ENCODE measurements at places on chromosomes 2 and 18. TPM values are rescaled to one million over a fixed set of nuclear protein-coding genes. Genes with fewer than 3 reads are reported as not detected.

DNA sequence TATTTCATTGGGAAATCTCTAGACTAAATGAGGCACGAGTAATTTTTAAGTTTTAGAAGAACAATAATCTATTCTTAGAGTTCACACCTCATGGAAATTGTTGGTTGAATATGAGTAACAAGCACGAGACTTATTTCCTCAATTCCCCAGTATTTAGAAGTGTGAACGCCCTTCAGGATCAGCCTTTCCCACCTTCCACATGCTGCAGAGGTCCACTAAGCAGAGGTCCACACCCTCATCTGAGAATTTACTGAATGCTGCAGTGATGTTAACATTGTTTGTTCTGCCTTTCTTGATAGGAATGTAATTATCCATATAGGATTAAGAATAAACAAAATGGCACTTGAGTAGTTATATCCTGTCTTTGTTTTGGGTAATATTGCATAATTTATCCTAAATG is 41.8 kb downstream of the LTBP1 start:
- no peak for DNase-seq

GRCh38 chr2:72032481-72033041 is 115.1 kb downstream of the CYP26B1 start:
- no peak for DNase-seq

DNA sequence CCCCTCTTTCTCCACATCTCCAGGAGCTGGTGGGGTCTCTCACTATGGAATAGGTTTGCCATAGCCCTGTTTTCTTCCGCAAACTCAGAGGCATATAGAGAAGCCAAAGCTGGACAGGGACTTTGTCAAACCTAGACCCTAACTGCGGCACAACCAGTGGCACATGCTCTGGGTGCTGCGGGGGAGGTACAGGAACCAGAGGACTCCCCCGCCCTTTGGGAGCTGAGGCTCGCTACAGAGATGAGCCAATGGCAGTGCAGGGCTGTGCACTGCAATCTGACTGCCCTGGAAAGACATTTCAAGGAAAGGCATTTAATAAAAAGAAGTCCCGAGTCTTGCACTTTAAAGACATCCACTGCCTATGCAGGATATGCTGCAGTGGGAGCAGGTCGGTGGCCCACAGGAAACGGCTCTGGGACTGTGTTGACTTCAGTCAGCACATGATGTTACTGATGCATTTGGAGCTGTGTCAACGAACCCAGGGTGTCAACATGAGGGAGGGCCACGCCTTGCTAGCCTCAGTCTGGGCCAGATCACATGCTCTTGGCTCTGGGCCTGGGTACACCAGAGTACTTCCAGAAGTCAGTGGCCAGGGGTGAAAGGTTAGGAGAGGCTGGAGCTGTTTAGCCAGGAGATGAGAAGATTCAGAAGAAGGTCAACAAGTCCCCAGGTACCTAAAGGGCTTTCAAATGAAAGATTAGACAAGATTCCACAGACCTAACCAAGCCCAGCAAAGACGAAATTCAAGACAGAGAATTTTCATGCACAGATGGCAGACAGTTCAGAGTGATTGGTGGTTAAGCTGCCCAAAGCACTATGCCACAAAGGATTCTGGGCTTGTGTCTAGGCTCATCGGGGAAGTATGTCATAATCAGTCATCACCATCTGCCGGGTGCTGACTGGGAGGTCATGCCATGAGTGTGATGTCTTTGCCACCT is 8.2 kb downstream of the SLC35F6 start:
- peak; percentile 50 for DNase-seq

DNA sequence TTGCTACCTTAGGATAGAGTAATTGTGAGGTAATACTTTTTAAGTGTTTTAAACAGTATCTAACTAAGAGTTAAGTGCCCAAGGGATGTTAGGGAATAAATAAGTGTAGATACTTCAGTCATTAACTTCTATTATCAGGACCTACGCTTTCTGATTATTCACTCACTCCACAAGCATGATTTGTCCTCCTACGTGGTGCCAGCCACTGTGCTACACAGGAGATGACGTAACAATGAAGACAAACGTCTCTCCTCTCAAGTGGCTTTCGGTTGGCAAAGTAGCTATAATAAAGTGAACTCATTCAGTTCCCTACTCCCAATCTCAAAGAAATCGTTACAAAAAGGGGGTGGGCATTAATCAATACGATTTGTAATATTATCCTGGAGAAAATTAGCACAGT is 100.9 kb upstream of the SETBP1 start:
- DNase-seq: no peak

DNA sequence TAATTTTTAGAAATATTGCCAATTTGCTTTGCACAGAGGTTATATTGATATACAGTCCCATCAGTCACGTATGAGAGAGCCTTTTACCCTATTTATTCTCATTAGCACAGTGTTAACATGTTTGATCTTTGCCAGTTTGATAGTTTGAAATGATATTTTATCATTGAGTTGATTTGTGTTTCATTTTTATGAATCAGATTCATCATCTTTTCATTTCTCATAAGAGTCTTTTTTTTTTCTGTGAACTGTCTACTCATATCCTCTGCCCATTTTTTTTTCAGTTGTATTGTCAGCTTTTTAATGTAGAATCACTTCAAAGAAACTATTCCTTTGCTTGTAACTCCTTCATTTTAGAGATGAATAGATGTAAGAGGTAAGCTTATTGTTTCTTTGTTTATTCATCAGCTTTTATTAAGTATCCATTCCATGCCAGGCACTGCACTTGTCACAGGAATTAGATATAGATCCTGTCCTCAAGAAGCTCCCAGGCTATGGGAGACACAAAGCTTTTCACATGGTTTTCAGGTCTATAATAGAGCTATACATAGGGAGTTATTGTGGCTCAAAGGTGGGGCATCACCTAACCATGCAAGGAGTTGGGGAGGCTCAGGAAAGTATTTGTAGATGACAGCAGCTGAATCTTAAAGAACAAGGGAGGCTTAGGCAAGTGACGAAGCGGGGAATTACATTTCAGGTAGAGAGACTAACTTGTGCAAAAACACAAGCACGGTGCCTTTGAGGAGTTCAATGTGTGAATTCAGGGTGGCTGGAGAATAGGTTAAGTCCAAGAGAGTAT is 42.1 kb downstream of the CD28 start:
- DNase-seq: no peak

DNA sequence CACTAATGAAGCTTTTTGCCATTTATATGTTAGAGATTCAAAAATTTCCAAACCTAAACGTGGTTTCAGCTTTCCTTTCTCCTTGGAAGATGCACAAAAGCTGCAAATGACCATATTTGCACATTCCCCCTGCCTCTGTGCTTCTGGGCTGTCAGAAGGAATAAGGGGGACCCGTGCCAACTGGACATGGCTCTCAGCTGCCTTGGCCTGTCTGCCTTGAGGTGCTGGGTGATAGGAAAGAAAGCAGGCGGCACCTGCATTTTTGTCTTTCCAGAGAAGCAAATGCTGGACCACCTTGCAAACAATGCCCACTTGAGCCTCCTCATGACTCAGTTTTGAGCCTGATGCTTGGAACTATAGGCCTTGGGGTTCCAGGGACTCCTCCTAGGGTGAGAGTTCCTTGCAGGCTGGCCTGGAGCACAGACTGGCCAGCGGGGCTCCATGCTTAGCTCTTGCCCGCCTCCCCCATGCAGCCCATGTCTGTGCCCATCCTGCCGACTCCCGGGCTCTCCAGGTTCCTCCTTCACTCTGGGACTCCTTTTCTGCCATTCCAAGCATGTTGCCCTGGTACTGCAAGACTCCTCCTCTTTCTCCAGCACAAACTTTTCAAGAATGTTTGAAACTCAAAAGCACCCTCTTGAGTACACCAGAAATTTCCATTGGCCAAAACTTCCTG is 109.0 kb upstream of the EPAS1 start:
- DNase-seq: no peak

DNA sequence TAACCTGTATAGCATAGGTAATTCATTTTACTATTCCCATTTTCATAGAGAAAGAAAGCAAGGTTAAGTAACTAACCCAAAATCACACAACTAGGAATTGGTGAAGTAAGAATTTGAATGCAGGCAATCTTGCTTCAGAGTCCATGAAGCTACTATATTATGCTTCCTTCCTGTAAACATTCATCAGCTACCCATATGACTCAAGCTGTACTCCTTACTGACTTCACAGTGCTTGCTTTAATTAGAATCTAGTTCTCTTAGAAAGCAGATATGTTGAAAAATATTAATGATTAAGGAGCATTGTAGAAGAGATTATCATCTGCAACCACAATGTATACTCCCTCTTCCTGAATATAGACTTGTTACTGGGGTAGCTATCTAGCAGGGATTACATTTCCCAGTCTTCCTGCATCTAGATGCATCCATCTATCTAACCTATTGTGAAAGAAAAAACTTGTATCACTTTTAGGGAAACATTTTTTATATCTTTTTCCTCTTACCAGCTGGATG is 961.6 kb upstream of the CHAC2 start:
- DNase-seq: no peak

DNA sequence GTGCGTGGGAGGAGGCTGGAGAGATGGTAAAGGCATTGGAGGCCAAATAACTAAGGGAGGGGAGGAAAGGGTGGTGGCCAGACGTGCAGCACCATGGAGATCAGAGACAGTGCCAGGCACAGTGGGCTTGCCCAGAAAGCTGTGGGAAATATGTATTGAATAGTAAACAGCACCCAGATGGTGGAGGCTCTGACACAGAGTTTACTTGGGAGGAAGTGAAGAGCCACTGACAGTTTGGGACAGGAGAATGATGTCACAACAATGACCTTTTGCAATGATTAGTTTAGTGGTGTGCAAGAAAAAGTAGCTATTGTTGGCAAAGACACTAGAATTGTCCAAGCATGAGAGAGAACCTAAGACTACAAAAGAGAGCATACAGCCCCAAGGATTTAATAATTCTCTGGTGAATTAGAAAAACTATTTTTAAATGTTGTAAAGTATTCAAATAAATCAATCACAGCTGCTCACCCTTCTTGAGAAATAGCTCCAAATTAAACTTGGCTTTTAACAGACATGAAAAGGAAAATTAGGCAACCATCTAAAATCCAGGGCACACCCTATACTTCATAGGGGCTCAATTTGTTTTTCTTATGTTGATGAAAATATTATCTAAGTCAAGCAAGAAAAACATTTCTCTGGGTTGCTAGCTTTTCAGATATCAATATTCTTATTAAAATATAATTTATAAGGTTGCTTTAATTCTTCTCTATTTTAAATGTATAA is 458.7 kb upstream of the HNRNPA3 start:
- DNase-seq: no peak

DNA sequence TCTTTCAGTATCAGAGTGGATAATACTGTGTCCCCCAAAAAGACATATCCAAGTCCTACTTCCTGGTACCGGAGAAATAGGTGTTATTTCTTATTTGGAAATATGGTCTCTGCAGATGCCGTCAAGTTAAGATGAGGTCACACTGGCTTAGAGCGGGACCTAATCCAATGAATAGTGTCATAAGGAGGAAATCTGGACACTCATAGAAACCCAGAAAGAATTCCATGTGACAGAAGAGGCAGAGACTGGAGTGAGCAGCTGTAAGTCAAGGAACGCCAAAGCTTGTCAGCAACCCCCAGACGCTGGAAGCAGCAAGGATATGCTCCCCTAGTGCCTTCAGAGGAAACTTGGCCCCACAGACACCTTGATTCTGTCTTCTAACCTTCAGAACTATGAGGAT is 69.8 kb downstream of the CCBE1 start:
- DNase-seq: no peak

- no peak for DNase-seq
Measured at GRCh38 chr18:69216321-69216720, 184.4 kb upstream of the DOK6 start.

DNA sequence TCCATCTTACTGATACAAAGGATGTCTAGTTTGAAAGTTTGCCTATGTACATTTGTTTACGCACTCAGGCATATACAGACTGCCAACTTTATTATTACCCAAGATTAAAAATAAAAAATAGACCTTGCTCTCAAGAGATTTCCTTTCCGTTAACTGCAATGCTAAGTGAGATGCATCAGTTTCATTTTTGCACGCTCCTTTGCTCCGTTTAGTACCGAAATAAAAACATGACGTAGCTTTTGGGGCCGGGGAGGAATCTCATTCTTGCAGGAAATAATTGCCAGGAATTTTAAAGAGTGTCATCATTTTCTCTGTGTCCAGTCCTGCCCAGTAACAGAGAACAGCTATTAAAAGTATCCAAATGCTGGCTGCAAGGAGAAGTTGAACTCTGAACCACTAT is 169.5 kb downstream of the SLC8A1 start:
- DNase-seq: no peak

DNA sequence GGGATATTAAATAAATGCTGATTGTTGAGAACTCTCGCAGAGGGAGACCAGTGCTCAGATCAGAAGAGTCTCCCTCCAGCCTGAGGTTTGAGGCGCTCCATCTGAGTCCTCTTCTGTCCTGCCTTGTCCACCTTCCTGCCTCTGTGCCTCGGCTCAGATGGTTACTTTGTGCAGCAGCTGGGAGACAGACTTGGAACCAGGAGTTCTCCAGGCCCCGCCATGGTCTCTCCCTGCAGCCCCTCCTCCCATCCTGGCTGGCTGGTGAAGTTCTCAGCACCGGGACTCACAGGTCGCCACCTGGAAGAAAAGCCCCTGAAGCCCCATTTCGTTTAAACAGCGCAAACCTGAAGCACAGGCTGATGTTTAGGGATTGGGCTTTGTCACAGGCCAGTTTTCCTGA is 60.6 kb downstream of the DDX1 start:
- DNase-seq: no peak

DNA sequence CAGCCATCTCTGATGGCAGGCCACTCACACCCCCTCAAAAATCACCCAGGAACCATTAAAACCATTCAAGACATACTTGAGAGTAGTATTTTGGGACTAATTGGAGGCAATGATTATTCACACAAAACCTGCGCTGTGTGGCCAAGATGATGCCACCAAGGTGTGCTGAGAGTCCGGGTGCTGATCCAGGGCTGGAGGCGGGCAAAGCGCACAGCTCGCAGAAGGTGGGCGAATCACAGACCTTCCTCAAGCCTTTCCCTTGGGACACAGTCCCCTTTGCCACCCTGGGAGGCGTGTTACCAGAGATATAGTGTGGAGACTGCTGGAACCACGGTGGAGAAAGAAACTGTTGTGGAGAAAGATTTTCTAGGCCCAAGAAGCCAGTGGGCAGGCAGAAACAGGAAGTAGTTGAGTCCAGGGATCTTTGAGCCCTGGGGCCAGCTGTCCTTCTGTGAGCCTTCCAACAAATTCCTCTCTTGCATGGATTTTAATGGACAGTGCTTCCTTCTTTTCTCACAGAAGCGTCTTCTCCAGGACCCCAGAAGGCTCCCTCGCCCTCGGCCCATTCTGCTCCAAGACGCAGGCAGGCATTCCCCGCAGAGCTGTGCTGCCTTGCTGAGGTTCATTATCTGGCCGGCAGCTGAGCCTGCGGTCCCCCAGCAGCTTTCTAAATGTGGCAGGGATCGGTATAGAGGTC is 8.0 kb downstream of the COPS9 start:
- DNase-seq: no peak

GRCh38 chr18:48538531-48539405 is at the start of gene CTIF:
TSS of gene CTIF (plus strand) at chr18:48539031. CDS start at chr18:48619566, 80,535 bp downstream.
- DNase-seq: peak; percentile 37

- no peak for DNase-seq
Measured at GRCh38 chr2:99386011-99386410, 48.8 kb downstream of the EIF5B start.

TUBB8B gene
- polyA plus RNA-seq: not detected

TMX3 gene
- polyA plus RNA-seq: 20.2 TPM

CLHC1 gene
- polyA plus RNA-seq: 1.0 TPM

ALK gene
- polyA plus RNA-seq: not detected

CYP27A1 gene
- not detected for polyA plus RNA-seq

NPHP1 gene
- 0.54 TPM for polyA plus RNA-seq

SKOR2 gene
- polyA plus RNA-seq: not detected

Data from naive thymus-derived CD4-positive, alpha-beta T cell (primary cell).